ENCODE measurements at places on chromosomes 11 and 22.

- no peak for DNase-seq
Observed at GRCh38 chr11:64241491-64242374, 838 bp downstream of the FKBP2 start.

- DNase-seq = no peak
Observed at GRCh38 chr11:124633355-124633754, 10.7 kb downstream of the TBRG1 start.

GRCh38 chr22:42930810-42931420 lies 73.8 kb upstream of the ARFGAP3 start:
- no peak for DNase-seq

DNA sequence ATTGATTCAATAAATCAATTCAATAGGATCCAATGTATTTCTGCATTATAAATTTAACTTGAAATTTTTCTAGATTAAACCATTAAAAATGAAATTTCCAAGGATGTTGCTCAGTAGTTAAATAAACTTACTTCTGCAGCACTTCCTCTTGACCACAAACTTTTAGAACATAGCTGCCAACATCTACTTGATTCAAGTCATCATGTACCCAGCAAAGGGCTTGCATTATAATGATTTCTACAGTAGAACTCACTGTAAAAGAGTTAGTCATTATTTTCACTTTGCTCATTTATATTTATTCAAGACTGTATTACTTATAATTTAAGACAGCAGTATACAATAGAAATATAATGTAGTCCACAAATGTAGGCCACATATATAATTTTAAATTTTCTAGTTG lies 59.2 kb downstream of the PIK3C2A start:
- no peak for DNase-seq

- no peak for DNase-seq
Observed at GRCh38 chr11:16814410-16815046, 76.1 kb downstream of the C11orf58 start.

DNA sequence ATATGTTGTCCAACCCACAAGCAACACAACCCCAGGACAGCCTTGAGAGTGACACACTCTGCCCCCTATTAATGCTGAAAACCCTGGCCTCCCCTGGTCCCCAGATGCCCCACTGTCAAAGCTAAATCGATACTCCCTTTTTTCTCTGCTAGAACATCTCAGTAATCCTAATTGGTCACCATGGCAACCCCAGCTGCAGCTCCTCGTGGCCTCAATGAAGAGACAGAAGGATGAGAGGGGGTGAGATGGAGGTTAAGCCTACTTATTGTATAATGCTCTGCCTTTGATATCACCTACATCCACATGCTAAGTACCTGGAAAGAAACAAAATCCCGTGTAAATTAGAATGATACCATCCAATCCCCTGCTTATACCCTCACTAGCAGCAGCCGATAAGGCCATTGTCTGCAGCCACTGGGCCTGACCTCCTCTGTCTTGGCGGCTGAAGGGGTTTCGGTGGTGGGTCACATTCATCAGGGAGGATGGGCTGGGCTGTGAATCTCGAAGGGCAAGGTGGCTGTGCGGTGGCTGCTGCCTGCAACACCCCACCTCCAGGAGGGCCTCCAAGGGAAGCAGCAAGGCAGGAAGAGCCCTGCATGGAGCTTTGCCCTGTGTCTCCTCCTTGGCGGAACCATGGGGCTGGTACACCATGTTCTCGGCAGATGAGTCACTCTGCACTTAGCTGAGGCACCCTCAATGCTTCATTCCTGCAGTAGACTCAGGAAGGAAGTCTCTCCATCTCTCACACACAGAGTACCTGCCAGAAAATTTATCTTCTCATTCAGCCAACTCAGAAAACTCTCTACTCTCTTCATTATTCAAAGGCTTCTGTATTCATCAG lies 399.5 kb downstream of the BUD13 start:
- no peak for DNase-seq

DNA sequence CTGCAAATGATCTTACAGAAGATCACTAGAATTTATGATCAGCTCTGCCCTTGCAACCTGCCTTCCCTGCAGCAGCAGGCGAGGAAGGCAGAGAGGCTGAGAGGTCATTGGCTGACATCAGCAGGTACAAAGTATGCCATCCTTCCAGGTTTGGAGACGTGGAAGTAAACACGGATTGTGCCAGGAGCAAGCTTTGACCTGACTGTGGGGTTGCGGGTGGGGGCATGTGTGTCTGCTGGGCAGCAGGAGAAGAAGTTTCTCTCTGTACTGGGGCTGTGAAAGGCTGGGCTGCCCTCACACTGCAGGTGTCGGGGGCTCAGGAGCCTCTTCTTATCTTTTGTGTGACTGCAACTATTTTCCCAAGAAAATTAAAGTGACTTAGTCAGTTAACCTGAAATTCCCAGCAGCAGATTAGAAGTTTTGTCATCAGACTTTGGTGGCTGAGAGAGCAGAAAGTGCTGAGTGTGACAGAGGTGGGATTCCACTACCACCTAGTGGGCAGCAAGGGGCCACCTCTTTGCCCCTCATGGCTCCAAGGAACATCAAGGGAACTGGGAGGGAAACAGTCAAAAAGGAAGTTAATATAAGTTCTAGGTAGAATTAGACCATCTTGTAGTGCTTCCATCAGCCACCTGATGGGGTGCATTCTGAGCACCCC lies 565.9 kb downstream of the ETS1 start:
- DNase-seq = no peak

- no peak for DNase-seq
Observed at GRCh38 chr11:76543006-76543703, 98.3 kb downstream of the EMSY start.

Data from stimulated activated CD8-positive, alpha-beta memory T cell treated with anti-CD3 and anti-CD28 coated beads, Interleukin-4, amount 100 ng/mL, for 1 hour (primary cell).